ENCODE measurements at places on chromosomes 16 and 17. TPM values are rescaled to one million over a fixed set of nuclear protein-coding genes. Genes with fewer than 3 reads are reported as not detected.

Gene ZPBP2
- not detected for polyA plus RNA-seq

DNA sequence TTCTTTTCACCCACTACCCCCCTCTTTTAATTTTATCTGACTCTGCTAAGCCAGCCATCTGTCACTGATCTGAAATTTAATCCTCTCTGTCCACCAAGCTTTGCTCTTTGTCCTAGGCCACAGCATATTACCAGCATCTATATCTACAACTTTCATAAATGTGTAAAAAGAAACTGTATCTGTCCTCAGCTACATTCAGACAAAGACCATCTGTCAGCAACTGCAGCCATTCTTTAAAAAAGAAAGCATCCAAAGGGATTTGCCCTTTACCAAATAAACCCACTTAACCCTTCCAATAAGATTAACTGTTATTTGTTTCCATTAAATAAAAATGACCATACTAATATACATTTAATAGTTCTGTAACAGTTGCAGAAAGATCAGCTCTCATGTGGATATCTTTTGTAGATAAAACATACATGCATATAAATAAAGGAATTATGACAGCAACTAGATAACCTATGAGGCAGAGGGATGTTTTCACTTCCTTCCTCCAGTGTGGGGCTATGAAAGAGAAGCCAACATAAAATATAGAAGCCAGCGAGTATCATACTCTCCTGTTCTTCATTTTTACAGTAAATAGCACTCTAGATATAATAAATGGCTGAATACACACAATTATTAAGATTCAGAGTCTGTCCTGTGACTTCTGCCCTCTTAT, 602.5 kb upstream of the SALL1 start:
- no peak for DNase-seq

GRCh38 chr16:6111390-6111789, 1013.8 kb upstream of the EEF2KMT start:
- DNase-seq: no peak

- DNase-seq: no peak
Observed at GRCh38 chr17:9517396-9517795, 58.2 kb downstream of the STX8 start.
